Stimulated activated CD4-positive, alpha-beta T cell treated with anti-CD3 and anti-CD28 coated beads, Interleukin-1b, Interleukin-23, amount 100 ng/mL, for 1 hour (primary cell): ENCODE measurements at places on chromosomes 3 and 15.

DNA sequence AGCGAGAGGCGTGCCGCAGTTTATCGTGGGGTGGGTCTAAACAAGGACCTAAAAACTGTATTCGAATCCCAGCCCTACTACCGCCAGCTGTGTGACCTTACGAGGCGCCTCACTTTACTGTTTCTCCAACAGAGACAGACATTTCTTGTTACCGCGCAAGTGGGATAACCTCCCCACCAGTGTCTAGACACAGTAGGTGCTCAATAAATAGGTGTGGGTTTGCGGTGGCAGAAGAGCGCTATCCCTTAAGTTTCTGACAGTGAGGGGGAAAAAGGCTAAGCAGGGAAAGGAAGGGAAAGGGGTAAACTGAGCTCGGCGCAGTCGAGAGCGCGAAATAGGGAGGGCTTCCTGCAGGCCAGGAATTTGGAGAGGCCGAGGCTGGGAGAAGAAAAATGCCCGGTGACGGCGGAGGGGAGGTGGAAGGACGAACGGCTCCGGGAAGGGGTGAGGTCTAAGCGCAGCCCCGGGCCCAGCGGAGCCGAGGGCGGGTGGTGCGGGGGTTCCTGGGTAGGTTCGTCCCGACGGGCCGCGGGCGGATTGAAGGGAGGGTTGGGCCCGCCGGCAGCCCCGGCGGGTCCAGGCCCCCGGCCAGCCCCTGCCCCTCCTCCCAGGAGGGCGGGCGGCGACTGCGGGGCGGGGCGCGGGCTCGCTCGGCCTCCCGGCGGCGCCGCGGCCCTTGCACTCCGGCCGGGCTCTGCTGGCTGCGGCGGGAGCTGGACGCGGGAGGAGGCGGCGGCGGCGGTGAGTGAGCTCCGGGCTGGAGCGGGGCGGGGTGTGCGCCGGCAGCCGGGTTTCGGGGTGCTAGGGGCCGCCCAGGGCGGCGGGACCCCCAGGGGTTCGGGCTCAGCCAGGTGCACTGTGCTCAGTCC, at the start of gene CGNL1:
CGNL1 (plus strand) TSS at position 679 of the 869 bp plus-strand sequence. CDS start 61,495 bp downstream, outside the sequence.
- DNase-seq, result no peak

DNA sequence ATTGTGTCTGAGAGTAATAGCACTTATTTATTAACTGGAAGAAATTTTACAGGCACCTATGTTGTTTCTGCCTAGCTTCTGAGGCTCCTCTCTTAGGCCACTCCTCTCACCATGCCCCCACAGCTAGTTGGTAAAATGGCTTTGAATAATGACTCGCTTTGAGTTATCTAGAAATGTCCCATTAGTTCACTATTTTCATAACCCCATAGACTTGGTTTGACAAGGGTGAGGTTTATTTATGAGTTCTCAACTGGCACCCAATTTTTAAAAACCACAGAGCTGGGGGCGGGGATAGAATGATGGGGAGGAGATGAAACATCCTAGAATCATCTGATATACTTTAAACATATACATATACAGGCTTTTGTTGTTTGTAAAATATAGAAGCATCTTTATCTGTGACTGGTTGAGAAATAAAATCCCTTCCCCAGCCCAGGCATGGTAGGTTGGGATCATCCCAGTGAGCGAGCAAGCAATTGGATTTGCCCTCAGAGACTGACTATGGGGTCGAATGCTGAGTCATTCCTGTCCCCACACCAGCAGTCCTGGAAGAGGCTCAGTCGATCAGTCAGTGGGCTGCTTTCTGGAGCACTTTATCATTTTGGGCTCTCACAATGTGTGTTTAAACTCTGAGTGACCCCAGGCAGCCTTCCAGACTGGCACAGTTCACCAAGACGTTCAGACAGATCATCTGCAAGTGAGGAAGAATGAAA, 60.2 kb upstream of the TSEN2 start:
- DNase-seq, result no peak

DNA sequence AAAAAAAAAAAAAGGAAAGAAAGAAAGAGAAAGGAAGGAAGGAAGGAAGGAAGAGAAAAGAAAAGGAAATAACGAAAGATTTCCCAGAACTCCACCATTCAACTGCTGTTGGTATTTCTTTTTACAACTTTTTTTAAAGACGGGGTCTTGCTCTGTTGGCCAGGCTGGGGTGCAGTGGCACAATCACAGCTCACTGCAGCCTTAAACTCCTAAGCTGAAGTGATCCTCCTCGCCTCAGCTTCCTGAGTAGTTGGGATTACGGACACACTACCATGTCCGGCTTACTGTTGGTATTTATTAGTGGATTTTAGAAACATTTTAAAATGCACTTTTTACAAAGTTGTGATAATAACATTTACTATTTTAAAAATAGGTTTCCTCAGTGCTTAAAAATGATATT, 15.0 kb upstream of the USP3 start:
- DNase-seq, result no peak

DNA sequence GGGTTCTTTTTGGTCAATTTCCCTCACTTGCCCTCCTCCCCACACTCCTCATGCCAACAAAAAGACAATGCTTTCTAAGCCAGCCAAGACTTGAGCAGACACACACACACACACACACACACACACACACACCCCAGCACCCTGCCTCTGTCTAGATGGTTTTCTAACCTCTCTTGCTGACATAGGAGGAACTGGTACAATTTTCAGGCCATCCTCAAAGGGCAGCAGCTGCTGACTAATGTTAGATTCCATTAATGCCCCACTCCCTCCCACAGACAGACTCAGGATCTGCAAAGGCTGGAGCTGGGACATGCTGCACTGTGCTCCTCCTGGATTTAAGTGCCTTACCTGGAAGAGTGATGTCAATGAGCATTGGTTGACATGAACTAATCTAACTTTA, 438.4 kb downstream of the OCA2 start:
- no peak for DNase-seq
